Effector CD8-positive, alpha-beta T cell (primary cell): ENCODE measurements at places on chromosomes 11 and 22.

DNA sequence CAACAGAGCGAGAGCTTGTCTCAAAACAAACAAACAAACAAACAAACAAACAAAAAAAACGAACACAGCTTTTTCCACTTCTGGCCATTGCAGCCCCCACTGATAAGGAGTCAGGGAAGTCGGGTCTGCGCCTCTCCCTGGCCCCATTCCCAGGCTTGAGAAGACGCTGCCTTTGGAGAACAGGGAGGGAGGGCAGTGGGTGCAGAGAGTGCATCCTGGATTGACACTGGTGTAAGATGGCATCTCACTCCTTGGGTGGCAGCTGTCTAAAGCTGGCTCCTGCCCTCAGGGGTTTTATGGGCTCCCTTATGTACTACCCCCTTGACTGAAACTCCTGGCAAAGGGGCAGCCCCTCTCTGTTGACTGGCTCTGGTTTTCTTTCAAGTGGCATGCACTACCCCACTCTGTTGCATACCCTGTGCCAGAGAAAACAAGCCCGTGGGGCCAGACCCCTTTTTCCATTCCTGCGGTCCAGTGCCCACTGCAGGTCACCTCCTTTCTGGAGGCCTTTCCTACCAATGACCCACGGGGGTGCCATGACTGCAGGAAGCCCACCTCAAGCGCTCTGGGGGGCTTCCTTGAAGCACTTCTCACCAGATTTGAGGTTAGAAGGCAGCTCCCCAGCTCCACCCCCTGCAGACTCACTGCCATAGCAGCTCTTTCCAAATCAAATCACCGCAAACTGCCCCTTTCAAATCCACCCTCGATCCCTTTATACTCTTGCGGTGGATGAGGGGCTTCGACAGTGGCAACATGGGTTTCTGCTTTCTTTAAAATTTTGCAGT, 12.7 kb downstream of the DRAP1 start:
- no peak for DNase-seq

- no peak for DNase-seq
These were observed 57.1 kb downstream of the CASP12 start for GRCh38 chr11:104841185-104841584.

- DNase-seq, result no peak
These were observed 99.8 kb downstream of the CEP164 start for GRCh38 chr11:117427356-117427874.

DNA sequence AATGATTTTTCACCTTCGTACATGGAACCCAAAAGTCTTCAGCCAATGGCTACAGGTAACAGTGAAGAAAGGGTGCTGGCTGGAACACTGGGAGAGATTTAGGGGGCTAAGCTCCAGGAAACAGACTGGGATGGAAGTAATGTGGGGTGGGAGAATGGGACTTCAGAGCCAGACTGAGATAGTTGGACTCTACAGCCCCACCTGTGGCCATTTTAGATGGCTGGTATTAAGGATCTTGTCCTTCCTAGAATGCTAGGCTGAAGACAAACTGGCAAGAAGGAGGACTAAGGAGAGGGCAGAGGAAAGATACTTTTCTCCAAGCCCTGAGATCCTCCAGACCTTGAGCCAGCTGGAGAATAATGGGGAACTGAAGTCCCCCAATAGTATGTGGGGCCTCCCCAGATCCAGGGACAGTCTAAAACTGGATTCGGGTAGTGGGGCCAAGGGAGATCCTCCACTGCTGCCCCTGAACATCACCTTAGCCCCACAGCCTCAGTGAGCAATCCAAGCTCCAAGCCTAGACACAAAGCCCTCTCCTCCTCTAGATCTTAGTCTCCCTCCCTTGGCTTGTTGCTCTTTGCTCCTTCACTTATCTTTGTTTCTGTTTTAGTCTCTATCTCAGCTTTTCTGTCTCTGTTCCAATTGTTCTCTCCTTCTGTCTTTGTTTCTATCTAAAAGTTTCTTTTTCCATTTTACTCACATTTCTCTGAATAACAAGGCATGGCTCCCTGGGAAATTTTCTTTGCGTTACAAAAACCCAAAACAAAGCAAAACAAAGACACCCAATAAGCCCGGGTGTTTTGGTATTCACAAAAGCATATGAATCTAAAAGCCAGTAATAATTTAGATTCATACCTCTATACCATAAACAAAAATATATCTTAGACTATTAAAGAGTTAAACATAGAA, 16.2 kb upstream of the RRAS2 start:
- no peak for DNase-seq
